ENCODE measurements at places on chromosomes 3 and 15.

GRCh38 chr3:113269661-113270060 is 58.3 kb downstream of the BOC start:
- DNase-seq = no peak

- DNase-seq = peak; percentile 10
Observed at GRCh38 chr15:77329202-77329601, 90.7 kb downstream of the PEAK1 start.

GRCh38 chr15:32951736-32952464 is 234.1 kb downstream of the GREM1 start:
- no peak for DNase-seq

- peak; percentile 80 for DNase-seq
Observed at GRCh38 chr3:149395107-149396089, 17.9 kb upstream of the TM4SF1 start.
